Lower leg skin (tissue), 4 donors: ENCODE measurements at places on chromosomes 16 and 17. TPM values are rescaled to one million over a fixed set of nuclear protein-coding genes. Genes with fewer than 3 reads are reported as not detected.
A peak's percentile ranks its signal among the peaks of the same experiment; 100 is the strongest.

GRCh38 chr17:63946440-63947363 is 14.6 kb upstream of the CD79B start:
- DNase-seq: no peak

GRCh38 chr17:888998-889441 is 90.6 kb downstream of the NXN start:
- DNase-seq: no peak

DNA sequence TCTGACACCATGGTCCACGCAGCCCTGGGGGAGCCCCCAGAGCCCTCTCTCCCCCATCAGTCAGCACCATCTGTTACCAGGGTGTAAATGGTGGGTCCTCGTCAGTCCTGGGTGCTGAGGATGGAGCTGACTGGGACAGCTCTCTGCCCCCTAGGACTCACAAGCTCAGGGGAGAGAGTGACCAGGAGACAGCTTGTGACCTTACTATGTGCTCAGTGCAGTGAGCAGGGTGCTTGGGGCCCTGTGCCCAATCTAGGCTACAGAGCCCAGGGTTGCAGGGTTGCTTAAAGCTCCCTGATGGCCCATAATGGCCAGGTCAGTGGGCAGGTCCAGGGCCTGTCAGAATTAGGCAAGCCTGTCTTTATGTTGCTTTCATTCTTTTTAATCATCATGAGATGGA is 11.3 kb downstream of the MMP2 start:
- peak; percentile 54 for DNase-seq

GRCh38 chr17:17416400-17417360 is 60.1 kb upstream of the MED9 start:
- DNase-seq: no peak

DNA sequence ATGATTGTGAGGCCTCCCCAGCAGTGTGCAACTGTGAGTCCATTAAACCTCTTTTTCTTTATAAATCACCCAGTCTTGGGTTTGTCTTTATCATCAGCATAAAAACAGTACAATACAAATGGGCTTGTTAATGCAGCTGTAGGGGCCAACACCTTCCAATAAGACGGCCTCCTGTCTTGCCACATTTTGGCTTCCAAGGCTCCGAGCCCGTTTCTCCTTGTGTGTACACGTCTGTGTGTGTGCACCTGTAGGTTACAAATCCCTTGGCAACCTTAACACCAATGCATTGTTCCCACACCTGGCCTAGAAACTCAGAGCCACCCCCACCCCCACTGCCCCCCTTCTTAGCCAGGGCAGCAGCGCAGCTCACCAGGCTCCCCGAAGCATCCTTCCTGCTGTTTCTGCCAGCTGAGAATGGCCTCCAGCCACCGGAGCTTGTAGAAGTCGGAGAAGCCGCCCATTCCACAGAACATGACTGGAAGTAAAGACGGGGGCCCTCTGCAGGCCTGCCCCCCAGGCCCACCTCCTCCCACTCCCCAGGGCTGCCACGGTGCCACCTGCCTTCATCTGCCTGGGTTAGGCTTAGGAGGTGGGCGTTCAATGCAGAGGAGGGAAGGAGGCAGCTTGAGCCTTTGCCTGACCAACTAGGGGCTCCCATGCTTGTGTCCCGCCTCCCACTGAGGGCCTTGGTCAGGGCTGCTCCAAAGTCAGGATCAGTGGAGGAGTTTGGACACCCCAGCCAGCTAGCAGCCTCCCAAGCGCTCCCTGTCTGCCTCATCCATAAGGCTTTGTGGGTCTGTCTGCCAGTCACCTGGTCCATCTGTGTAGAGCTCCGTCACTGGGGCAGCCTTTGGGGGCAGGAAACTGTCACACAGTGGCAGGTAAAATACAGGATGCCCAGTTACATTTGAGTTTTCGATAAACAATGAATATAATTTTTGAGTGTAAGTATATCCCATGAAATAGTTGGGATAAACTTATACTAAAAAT is 10.6 kb downstream of the C16orf89 start:
- no peak for DNase-seq

DNA sequence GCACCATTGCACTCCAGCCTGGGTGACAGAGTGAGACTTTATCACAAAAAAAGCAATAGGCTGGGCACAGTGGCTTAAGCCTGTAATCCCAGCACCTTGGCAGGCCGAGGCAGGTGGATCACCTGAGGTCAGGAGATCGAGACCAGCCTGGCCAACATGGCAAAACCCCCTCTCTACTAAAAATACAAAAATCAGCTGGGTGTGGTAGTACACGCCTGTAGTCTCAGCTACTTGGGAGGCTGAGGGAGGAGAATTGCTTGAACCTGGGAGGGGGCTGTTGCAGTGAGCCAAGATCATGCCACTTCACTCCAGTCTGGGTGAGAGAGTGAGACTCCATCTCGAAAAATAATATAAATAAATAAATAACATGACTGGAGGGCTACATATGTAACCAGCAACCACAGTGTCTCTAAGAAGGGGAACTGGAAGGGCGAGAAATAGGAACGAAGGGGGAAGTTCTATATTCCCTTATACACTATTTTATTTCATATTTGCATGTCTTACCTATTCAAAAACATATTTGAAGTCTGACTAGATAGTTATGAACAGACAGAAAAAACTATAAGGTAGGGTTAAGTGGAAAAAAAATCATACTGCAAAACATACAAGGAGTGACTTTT is 25.9 kb downstream of the MYH11 start:
- DNase-seq: no peak

DNA sequence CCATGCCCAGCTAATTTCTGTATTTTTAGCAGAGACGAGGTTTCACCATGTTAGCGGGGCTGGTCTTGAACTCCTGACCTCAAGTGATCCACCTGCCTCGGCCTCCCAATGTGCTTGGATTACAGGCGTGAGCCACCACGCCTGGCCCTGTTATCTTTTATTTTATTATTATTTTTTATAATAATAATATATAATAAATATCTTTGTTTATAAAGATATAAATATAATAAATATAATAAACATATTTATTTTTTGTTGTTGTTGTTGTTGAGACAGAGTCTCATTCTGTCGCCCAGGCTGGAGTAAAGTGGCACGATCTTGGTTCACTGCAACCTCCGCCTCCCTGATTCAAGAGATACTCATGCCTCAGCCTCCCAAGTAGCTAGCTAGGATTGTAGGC is 7.0 kb upstream of the RNF157 start:
- DNase-seq: no peak

- no peak for DNase-seq
Observed at GRCh38 chr16:22054847-22055590, 37.3 kb upstream of the VWA3A start.

DNA sequence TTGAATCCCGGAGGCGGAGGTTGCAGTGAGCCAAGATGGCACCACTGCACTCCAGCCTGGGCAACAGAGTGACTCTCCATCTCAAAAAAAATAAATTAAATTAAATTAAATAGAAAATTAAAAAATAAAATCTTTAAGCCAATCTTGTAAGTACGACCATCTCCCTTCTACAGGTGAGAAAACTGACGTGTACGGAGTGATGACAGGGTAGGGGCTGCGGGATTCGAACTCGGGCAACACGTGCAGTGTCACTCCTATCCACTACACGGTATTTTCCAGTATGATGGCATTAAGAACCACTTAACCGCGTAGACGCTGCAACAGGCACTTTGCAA is 762 bp downstream of the WDR59 start:
- DNase-seq: peak; percentile 9

DNA sequence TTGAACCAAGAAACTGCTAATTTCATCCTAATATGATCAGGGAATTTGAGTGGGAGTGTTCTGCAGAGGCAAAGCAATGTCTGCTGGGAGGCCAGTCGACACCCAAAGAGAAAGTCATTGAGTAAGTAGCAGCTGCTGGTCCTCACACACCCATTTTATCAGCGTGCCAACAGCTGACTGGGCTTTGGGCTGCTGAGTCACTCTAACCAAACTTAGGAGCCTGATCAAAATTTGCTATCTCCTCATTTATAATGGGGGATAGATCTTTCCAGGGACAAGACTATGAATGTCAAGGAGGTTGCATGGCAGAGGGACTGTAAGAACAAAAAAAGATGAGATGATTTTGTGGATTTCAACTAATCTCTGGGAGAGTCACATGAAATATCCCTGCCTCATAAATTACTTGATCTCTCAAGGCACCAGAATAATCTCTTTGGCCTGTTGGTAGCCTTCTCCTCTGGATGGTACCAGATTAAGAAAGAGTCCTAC is 32.9 kb downstream of the CPSF4L start:
- DNase-seq: peak; percentile 77

GPR179 gene
- total RNA-seq: 0.25 TPM
